Right ventricle myocardium superior (tissue), 1 donor: ENCODE measurements at places on chromosomes 5 and 9.

DNA sequence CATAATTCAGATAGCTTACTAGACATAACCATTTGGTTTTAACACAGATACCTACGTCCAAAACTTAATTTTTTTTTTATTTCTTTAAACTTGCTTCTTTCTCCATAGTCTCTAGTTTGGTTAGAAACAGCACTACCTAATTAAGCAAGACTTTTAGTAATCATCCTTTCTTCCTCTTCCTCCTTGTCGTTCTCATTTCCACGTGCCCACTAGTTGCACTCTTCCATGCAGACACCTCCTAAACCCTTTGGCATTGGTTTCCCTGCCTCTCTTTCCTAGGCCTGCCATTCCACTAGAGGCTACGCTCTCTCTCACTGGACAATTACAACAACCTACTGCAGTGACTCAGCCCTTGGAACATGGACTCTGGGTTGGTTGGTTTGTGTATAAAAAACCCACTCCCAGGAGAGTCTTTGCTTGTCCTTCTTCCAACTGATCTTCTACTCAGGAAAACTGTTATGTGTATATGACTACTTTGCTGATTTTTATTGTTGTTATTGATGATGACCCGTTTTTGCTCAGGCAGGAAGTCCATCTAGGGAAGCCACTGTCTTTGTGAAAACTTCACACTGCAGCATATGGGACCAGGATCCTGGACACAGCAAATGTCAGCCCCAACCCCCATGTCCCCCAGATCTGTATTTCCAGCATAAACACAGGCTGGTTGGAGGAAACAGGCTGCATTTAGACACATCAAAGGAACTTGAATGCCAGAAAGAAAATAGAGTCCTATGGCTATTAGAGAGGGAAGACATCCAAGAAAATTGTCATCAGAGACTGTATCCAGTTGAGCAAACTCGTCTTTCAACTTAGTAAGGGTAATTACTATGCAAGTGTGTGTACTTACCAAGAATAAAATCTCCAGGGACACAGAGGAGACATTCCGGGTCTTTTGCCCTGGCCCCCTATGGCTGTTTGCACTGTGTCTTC, 503.2 kb downstream of the GADD45G start:
- DNase-seq = no peak

- no peak for DNase-seq
Observed at GRCh38 chr5:116395226-116395625, 179.4 kb downstream of the SEMA6A start.

- no peak for DNase-seq
Observed at GRCh38 chr5:132256783-132257130, 739 bp upstream of the PDLIM4 start.

GRCh38 chr9:86734771-86735170, 212.5 kb downstream of the GAS1 start:
- DNase-seq = no peak

DNA sequence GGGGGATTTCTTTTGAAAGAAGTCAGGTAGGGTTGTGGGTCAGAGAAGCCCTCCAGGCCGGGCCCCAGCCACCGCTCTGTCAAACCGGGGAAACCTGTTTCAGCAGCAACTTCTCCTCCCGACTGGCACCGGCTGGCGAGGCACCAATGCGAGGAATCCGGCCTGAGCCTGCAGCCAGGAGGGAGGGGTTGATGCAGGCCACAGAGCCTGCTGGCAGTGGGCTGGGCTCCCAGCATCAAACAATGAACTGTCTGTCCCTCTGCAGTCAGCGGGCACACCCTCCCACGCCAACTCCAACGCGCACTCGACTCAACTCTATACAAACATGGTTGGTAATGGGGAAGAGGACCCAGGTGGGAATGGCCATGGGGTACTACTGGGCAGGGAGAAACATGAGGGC, 12.1 kb downstream of the PCDH1 start:
- DNase-seq = no peak

DNA sequence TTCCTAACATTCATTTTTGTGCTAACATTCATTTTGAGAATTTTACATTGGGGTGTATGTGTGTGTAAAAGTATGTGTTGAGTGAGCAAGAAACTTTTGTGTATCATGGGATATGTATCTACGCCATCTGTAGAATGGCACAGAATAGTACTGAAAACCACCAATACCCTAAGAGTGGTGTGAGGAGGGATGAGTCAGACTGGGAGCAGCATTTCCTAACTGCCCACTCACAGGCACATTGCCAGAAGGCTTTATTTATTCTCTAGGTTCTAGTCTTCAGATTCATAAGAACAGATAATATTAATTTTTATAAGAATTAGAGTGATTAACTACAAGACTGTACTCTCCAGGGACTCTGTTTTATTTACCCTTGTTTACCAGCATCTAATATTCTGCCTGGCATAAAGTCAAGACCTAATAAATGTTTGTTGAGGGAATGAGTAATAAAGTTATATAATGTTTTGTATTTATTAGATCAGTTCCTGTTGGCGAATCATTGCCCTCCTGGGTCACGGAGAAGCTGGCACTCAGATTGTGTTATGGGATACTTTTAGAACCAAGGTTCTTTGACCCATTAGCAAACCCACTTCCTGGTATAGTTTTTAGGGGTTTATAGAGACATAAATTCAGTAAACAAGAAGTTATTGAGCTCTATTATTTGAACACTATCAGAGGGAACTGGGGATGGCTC, 159.1 kb upstream of the PPP2R2B start:
- DNase-seq = no peak

GRCh38 chr9:76018761-76019160, 128.3 kb downstream of the PCSK5 start:
- no peak for DNase-seq

DNA sequence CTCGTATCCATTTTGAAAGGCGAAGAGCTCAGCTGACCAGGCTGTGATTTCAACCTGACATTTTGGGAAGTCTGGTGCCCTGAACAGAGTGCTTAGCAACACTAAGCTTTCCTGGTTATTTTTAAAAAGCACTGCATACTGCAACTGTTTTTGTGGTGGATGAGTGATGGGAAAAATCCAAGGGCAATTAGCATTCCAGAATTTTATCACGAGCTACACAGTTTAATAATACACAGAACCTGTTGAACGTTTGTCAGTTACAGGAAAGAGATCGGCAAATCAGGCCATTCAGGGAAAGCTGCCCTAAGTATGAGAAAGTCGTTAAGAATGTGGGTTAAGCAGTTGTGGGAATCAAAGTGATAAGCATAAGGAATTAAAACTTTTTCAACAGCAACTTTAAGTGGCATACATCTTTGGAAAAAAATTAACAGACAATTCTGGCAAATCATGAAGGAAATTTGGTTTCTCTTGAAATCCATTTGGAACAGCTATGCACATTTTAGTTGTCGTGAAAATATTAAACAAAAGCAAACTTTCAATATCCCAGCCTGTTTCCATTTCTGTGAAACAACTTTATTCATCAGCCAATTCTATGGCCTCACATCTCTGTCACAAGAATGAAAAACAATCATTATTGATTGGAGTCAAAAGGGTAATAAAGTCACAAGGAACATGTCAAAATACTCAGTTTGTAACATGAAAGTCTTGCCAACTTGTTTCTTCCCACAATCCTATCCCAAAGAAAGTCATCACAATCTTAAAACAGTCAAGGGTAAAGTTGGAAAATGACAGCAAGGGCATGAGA, 25.7 kb downstream of the PUM3 start:
- no peak for DNase-seq

DNA sequence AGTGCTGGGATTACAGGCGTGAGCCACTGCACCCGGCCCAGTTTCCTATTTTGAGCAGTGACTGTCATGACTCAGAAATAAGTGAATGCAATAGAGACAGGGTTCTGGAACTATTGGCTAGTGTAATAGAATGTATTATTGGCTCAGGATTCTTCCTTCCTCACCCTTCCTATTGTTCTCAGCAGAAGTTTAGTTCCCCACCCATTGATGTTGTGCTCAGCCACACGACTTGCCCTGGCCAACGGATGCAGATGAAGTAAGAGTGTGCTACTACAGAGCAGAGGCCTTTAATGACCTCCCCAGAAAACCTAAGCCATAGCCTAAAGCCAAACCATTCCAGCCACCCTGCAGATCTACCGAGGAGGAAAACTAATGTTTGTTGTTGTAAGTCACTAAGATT, 287.9 kb downstream of the AGTPBP1 start:
- no peak for DNase-seq

DNA sequence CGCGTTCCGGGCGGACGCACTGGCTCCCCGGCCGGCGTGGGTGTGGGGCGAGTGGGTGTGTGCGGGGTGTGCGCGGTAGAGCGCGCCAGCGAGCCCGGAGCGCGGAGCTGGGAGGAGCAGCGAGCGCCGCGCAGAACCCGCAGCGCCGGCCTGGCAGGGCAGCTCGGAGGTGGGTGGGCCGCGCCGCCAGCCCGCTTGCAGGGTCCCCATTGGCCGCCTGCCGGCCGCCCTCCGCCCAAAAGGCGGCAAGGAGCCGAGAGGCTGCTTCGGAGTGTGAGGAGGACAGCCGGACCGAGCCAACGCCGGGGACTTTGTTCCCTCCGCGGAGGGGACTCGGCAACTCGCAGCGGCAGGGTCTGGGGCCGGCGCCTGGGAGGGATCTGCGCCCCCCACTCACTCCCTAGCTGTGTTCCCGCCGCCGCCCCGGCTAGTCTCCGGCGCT, at the start of gene DAPK1:
TSS of gene DAPK1 (plus strand) at position 264 of the 442 bp plus-strand sequence. CDS start 1,211 bp downstream, outside the sequence.
- peak; percentile 77 for DNase-seq

DNA sequence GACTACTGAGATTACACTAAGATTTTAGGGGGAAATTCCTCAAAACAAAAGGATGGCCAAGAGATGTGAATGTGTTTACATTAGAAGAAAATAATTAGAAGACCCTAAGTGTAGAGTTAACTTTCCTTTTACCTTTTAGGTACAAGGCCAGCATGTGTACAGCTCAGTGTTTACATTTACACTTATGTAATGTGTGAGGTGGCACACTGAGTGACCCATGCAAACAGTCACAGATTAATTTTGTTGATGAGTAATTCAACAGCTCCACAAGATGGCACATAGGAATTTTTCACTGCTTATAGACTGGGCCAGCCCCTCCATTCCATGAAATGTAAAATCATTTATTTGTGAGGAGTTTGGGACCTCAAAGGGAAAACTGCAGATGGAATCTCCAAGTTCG, 90.1 kb upstream of the SLC12A2 start:
- no peak for DNase-seq

GRCh38 chr5:91128604-91129003, 254.5 kb downstream of the ARRDC3 start:
- no peak for DNase-seq

GRCh38 chr5:17219006-17219422, 1.6 kb downstream of the BASP1 start:
- peak; percentile 43 for DNase-seq

GRCh38 chr9:91889161-91889911, 60.7 kb downstream of the ROR2 start:
- DNase-seq = no peak

- DNase-seq = no peak
Observed at GRCh38 chr9:21557428-21557768, 75.3 kb upstream of the IFNE start.

- DNase-seq = no peak
Observed at GRCh38 chr5:123264394-123264793, 158.8 kb downstream of the CEP120 start.

GRCh38 chr5:128546658-128547281, 8.7 kb upstream of the FBN2 start:
- DNase-seq = no peak

- no peak for DNase-seq
Observed at GRCh38 chr5:96566833-96567587, 95.2 kb upstream of the CAST start.

DNA sequence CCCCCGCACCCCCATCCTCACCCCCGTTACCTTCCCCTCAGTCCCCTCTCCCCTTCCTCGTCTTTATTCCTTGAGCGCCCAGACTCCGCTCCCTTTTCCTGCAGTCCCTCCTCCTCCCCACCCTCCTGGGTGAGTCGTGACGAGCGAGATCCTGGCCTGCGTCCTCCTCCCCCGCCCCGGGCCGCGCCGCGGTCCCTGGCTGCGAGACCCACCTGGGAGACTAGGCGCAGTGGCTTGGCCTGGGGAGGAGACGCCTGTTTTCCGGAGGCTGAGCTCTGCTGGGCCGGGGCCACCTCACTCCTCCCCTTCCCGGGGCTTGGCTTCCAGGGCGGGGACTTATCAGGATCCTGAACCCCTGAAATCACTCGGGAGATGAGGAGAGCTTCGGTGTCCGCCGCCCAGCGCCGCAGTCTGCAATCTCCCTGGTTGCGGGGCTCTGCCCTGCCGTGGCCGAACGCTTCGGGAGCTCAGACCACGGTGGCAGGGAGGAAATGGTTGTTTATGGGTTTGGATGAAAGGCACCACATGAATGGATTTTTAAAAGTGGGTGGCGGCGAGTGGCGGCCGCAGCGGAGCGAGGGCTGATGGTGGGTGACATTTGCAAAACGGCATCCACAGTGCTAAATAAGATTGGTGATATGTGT, 984 bp downstream of the STXBP1 start:
- DNase-seq = peak; percentile 89

DNA sequence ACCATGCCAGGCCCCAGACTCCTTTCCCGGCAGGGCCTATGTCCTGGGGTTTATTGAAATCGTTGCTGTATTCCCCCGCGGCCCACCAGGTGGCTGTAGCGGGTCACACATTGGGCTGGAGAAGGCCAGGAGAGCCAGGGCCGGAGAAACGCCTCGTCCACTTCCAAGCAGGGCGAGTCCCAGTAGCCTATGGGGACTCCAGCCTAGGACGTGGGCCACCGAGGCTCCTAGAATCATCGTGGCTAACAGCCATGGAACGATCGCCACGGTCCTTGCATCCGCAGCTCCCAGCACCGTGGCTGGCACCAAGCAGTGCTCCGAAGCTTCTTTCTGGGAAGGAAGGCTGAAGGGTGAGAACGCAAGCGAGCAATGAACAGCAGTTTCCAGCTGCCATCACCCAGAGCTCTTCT, 87.7 kb downstream of the ENTREP1 start:
- DNase-seq = peak; percentile 81

GRCh38 chr5:169350759-169351240, 49.9 kb upstream of the SLIT3 start:
- no peak for DNase-seq

- DNase-seq = no peak
Observed at GRCh38 chr5:68711293-68712200, 382.3 kb upstream of the SLC30A5 start.
